ENCODE measurements at places on chromosomes 11 and 22.

DNA sequence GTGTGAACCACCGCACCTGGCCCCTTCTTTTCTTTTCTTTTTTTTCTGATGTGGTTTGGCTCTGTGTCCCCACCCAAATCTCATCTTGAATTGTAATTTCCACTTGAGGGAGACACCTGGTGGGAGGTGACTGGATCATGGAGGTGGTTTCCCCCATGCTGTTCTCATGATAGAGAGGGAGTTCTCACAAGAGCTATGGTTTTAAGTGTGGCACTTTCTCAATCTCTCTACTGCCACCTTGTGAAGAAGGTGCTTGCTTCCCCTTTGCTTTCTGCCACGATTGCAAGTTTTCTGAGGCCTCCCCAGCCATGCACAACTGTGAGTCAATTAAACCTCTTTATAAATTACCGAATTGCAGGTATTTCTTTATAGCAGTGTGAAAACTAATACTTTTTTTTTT, 4.9 kb upstream of the TCN2 start:
- no peak for DNase-seq

GRCh38 chr11:6040874-6041273, 10.3 kb upstream of the OR56A1 start:
- no peak for DNase-seq

DNA sequence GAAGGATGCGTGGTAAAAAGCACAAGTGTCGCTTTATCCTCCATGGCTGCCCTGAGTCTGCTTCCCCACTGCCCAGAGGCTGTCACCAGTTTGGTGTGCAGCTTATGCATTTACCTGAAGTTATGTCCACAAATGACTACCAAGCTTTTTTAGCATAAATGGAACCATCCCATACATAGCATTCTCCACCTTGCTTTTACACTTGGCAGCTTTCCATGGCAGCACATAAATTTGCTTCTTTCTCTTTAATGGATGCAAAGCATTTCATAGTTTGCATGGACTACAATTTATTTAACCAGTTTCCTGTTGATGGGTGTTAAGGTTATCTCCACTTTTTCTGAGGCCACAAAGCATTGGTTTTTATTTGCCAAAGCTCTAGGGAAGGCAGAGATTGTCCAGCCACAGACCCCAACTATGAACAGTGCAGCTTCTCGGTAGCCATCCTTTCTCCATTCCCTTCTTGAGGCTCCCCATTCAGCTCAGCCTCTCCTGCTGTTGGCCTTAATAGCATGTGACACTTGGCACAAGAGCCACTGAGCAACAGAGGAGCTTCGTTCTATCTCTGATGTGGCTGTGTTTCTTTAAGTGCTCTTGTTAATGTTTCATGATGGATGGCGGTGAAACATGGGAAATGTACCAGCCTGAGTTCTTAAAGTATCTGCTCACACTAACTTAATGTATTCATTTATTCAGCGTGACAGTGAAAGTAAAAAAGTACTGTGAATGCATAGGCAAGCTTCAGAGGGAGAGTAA, 59.8 kb upstream of the NAV2 start:
- no peak for DNase-seq

DNA sequence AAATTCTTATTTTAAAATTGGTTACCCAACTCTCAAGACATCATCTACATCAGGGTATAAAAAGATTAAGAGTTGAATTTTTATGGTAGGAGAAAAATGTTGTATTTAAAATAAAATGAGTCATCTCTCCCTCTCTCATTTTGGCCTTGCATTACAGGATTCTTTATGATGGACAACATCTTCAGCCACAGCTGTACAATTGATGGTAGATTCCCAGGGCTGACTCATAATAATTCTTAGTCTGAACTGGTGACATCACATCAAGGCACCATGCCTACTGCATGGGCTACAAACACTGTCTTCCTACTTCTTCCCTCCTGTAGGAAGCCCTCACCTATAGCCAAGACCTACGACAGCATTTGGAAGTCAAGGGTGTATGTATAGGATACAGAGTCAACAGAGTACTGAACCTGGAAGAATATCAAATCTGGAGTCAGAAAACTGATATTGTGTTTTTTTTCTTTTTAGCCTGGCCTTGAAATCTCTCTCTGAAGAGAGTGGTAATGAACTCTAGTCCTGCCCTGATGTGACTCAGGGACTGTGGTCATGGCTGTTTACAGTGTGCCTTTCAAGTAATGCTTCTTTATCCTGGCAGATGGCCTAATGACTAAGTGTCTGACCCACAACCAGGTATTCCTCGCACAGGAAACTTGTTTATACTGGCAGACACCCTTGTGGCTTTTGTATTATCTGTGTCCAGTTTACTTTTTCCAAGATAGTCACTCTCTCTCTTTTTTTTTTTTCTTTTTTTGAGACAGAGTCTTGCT, 32.5 kb downstream of the MRGPRX2 start:
- DNase-seq: no peak

GRCh38 chr22:23790819-23791737, 4.3 kb downstream of the SMARCB1 start:
- no peak for DNase-seq

DNA sequence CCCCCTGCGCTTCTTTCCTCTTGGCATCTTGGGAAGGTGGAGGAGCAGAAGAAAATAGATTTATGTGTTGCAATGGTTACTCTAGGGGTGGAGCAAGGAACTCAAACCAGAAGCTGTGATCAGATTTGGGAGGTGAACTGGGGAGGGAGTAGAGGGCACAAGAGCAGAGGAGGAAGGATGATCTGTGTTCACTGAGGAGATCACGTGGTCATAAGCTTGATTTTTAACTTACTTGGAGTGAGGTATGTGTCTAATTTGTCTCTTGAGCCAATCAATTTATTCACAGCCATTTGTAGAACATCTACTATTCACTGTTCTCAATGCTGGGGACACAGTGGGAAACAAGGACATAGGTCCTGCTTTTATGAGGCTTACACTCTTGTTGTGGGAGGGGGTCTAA, 24.8 kb upstream of the CD82 start:
- no peak for DNase-seq

- DNase-seq: no peak
Observed at GRCh38 chr11:134837887-134838232, 425.8 kb upstream of the B3GAT1 start.

- no peak for DNase-seq
Observed at GRCh38 chr11:7511401-7511800, 2.4 kb upstream of the PPFIBP2 start.

DNA sequence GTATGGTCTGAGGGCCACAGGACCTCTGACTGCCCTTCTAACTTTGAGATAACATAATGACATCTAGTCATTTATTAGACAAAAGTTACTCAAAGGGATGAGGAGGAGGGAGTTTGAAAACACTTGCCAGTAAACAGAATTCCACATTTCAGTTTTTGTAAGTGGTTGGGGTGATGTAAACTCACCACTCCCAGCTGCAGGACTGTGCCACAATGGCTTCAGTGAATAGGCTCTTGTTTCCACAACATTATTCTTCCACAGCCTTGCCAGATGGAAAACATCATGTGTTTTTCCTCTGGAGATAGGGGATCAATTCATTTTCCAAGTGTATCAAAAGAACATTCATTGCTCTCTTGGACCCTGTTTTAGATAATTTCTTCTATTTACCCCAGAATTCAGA, 147.2 kb upstream of the BDNF start:
- DNase-seq: no peak

- DNase-seq: no peak
Observed at GRCh38 chr11:77217156-77217555, 84.3 kb downstream of the GDPD4 start.

GRCh38 chr22:37146051-37146385, 3.7 kb downstream of the IL2RB start:
- no peak for DNase-seq

DNA sequence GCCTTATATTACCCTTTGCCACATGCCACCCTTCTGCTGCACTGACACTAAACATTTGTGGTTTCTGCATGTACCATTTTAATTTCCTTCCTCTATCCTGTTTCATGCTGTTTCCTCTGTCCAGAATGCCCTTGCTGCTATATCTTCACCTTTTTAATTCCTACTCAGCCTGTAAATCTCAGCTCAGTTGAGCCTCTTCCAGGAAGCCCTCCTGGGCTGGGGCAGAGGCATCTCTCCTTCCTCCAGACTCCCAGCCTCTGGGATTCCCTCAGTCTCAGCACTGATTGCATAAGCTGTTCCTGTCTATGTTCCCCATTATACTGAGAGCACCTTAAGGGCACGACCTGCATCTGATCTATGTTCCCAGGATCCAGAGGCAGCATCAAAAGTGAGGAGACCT, 98.7 kb downstream of the RNF169 start:
- no peak for DNase-seq

DNA sequence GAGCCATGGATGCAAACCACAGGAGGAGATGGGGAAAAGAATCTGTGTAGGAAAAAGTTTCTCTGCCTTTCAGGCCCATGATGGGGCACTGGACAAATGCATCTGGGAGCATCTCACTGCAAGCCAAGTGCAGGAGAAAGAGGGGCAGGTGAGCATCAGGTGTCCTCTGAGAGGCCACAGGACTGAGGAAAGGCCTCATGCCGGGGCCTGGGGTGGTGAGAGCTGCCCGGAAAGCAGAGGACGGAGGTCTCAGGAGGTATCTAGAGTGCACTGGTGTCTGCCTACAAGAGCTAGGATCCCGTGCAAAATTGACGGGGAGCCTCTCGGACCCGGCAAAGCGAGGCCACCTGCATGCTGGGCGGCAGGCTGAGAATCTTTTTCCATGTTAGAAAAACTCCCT, 73.9 kb downstream of the CTTN start:
- no peak for DNase-seq

DNA sequence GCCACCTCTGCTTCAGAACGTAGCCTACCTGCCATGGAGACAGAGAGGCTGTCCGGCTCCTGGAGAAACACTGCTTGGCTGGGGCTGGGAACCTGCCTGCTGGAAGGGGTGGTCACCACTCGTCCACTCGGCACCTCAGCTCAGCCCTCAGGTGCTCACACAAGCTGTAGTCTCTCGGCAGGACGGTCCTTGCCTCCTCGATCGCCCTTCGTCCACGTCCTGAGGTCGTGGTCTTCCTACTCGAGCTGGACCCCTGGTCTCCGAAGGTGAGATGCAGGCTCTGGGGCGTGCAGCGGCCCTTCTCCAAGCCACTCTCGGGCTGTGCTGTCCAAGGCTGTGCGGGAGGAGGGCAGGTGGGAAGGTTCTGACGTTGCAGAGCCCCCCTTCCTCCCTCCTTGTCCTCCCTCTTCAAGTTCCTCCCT, at the start of gene TBX10:
Gene TBX10, minus strand, starts transcription at position 326 of the 422 bp plus-strand sequence. Its CDS starts 291 bp downstream, at position 35.
- no peak for DNase-seq

DNA sequence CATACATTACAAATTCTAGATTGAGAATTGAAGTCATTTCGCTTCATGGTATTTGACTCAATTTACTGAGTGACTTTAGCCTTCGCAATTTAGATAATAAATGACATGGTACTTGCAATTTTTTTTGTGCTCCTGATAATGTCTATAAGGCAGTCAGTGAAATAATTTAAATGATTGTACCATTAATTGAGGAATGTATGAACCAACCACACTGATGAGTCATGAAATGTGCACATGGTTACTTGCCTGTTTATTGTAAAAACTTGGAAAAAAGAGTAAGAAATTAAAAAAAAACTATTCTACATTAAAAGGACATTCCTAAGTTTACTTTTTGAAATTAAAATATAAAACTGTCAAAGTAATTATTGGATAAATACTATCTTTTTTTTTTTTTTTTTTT, 43.3 kb downstream of the DNAJC24 start:
- DNase-seq: no peak

GRCh38 chr11:131275580-131275979, 94.8 kb upstream of the NTM start:
- no peak for DNase-seq

DNA sequence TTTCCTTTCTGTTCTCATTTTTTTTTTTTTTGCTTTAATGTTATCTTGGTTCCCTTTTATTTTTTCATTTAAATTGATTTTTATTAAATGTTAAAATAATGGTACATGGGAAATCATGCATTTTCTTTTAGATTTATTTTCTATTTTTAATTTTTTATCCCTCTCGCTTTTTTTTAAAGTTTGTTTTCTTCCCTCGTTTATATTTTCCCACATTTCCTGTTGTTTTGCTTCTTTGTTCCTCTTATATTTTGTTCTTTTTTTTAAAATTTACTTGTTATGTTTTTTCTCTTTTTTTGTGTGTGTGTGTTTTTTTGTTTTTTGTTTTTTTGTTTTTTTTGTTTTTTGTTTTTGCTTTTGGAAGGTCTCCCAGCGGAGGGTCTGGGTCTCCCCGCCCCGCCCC, 34.9 kb upstream of the EIF3D start:
- DNase-seq: no peak

Measured in NCI-H1930 (cell line).